ENCODE measurements at places on chromosomes 4 and X. TPM values are rescaled to one million over a fixed set of nuclear protein-coding genes. Genes with fewer than 3 reads are reported as not detected.

- DNase-seq = peak; percentile 79
Measured at GRCh38 chrX:153875391-153876111, 10.4 kb downstream of the L1CAM start.

DNA sequence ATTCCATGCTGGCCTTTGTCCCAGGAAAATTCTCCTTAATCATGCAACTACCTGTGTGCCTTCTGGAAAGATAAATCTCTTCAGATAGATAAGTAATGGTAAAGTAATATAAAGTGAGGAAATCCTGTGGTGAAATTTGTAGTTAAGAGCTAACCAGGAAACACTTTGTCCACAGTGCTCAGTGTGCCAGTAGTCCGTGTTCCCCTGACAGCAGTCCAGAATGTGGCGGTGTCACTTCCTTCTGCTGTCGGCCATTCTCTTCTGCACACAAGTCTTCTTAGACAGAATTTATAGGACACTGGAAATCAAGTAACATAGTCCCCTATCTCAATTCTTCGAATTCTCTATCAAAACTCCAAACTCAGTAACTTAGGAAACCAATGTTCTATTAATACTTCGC is 5.7 kb upstream of the CXXC4 start:
- DNase-seq = no peak

DNA sequence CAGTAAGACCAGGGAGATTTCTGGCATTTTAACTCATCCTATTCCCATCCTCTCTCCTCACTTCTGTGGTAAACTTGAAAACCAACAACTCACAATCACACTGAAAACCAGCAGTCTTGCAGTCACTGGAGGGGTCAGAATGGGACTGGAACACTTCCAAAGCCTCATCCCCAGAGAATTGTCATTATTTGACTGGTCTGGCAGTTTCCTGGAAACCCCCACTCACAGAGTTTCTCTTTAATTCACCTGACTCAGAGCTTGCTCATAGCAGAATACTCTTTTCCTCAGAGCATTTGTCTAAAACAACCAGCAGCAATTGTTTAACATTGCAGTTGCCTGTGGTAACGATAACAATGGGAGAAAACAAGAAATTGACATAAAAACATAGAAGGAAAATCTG is 7.3 kb upstream of the RAB9B start:
- no peak for DNase-seq

- no peak for DNase-seq
Measured at GRCh38 chr4:8708401-8709021, 115.9 kb downstream of the CPZ start.

DNA sequence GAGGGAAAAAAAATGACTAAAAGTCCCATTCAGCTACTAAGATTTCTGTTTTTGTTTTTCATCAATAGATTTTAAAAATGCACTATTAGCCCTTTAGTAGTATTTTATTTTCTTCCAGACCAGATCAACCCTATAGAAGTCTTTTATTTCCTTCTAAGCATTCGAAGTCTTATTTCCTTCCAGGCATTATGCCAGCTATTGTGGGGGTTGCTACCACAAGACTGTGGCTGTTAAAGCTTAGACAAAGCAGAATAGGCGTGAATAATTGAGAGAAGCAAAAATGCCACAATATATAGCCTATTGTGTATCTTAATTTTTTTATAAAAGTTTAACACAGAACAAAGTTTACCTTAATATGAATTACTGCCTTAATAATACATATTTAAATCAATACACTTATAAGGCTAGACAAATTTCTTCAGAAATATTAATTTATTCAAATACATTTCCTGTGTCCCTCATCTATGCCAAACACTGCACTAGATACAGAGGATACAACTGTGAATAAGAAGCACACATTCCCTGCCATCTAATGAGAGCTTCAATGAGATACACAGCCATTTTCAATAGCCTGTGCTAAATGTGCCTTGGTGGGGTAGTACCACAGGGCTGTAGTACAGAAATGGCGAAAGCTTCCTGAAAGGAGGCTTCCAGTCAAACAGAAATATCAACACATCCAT is 33.1 kb downstream of the SLC10A7 start:
- peak; percentile 23 for DNase-seq

- DNase-seq = no peak
Measured at GRCh38 chrX:150482537-150483206, 85.7 kb upstream of the MTM1 start.

DNA sequence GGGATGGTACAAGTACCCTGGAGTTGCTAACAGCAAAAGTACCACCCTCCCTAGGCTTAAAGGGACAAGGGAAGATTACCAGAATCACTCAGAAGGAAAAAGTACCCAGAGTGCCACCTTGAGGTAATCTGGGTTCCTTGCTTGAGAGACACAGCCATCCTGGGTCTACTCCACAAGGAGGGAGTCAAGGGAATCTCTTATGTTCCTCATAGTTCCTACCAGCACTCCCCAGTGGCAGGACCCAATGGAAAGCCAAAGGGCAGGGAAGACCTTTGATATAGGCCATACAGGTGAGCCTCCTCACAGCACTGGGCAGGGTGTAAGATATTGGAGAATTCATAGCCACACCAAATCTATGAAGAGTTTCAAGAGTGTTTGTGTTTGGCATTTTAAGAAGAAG is 5.7 kb downstream of the IL2 start:
- DNase-seq = no peak

GRCh38 chr4:1374706-1375045 is 27.7 kb downstream of the UVSSA start:
- no peak for DNase-seq

DNA sequence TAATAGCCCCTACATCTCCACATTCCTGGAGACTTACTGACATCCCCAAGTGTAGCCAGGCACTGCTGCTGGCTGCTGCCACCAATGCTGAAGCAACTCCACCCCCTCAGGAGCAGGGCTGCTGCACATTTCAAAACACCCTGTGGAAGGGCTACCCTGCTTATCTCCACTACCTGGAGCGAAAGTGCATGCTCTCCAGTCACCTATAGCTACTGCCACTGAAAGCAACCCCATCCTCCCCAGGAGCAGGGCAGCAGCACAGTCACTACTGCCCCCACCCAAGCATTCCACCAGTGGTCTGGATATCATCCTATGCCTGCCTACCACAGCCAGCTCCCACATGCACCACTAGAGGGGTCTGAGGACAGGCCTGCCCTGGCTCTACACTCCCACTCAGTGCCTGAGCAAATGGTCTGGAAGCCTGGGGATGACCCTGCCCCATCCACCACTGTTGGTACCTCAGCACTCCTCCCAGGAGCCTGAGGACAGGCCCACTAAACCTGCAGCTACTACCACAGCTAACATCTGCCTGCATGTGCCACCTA is 55.3 kb downstream of the MANBA start:
- no peak for DNase-seq

DNA sequence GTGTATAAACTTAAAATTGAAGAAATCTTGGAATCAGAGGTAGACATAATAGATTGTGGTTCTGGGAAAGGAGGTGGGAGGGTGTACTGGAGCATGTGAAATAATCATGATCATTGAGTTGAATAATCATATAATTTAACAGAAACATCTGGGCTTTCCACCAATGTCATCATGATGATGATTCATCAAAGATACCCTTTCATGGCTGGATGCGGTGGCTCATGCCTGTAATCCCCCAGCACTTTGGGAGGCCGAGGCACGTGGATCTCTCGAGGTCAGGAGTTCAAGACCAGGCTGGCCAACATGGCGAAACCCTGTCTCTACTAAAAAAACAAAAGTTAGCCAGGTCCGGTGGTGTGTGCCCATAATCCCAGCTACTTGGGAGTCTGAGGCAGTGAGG is 6.7 kb upstream of the RUFY3 start:
- no peak for DNase-seq

- no peak for DNase-seq
Measured at GRCh38 chr4:76275486-76276124, 24.1 kb downstream of the FAM47E start.

GRCh38 chr4:169219440-169219839 is 51.3 kb downstream of the SH3RF1 start:
- DNase-seq = no peak

DNA sequence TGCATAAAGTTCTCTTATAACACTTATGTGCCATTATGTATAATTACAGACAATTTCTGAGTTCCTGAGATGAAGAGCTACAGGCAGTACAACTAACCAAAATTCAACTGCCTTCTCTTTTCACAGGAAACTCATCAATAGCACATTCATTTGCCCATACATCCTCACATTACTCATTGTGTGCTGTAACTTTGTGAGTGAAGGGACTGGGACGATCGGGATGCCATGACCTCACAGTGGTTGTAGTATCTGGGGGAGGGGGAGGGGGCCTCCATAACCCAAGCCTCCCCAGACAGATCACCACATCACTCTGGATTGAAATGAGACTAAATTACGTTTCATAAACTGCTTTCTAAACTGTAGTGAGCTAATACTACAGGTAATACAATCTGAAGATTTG is 60.7 kb downstream of the ABCG2 start:
- no peak for DNase-seq

- DNase-seq = no peak
Measured at GRCh38 chr4:75705198-75705977, 19.0 kb upstream of the USO1 start.

DNA sequence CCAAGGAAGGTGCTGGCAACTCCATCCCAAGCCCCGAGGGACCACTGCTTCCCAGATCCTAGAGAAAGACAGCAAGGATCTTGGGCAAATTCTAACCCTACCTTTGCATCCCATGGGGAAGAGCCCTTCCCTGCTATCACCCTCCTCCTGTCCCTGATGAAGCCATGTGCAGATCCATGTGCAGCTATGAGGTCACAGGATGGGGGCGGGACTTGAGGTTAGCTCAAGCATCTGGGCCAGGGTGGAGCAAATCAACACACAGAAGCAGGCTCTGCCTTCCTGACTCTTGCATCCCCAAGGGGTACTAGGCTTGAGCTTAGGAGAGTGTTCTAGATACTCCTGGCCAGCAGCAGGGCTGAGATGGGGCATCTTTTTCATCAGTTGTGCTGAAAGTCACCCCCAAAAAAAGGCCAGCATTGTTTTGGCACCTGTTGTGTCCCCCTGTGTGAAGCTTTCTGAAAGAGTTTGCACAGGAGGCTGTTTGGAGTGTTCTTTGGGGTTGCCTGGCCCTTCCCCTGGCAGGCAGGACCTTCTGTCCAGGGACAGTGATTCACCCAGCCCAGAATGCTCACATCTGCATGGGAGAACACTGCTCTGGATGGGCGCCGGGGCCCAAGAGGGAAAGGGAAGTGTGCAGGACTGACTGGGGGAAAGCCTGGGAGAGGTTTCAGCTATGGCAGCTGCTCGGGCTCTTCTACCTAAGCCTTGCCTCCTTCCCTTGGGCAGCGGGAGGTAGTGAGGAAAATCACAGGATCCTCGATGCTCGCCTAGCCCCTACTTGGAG is 50.8 kb downstream of the PRPS1 start:
- peak; percentile 44 for DNase-seq

DNA sequence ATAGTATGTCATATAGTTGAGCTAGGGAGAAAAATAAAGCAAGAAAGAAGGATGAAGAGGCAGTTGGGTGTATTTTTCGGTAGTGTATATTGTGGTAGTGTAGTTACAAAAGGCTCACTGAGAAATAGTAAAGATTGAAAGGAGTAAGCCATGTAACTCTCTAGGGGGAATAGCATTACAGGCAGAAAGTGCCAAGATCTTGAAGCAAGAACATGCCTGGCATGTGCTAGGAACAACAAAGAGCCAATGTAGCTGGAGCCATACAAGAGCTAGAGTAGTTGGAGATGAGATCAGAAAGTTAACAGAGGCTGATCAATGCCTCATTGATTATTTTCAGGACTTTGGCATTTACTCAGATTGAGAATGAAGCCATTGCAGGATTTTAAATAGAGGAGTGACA is 3.0 kb downstream of the ABCE1 start:
- no peak for DNase-seq

- DNase-seq = no peak
Measured at GRCh38 chr4:5211282-5211839, 160.1 kb downstream of the STK32B start.

DNA sequence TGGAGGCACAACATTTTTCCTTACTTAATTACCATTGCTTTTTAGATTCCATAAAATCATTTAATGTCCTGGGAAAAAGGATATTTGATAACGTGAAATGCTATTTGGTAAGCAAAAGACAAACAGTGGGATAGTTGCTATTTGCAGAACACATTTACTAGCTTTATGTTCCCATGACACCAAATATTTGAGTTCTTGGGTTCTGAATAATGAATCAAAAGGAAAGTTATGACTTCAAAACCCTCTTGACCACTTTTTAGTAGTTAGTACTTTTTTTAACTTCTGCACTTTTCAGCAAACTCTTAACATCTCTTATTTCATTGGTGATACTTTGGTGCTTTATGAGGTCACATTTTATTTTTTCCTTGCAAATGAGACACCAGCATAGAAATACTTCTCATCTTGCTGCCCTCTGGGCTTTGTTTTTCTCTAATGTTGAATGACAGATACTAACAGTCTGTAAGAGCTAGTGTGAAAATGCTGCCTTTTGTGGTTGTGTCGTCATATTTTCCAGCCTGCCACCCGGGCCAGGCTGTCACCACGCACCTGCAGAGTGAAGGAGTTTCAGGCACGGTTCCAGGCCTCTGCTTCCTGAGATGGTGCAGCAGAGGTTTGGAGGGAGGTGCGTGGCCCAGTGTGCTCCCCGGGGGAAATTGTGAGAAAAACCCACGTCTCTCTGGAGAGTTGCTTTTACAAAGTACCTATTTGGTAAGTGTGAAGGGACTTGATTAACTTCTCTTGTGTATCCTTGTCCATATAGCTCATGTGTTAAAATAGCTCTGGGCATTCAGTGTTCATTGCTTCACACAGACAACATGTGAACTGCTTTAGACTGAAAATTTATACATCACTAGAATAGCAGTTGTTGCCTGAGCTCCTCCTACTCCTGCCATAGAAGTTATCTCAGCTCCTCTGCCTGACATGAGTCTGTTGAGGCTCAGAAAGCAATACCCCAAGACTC is 34.7 kb downstream of the MSL3 start:
- peak; percentile 28 for DNase-seq

WDFY3 gene
- 0.85 TPM for total RNA-seq

HSFX3 gene
- not detected for total RNA-seq

S100G gene
- total RNA-seq = not detected

BMP15 gene
- not detected for total RNA-seq

RPS6KA6 gene
- 0.35 TPM for total RNA-seq

KLHL34 gene
- total RNA-seq = 0.35 TPM

TLR7 gene
- total RNA-seq = not detected

PCDH7 gene
- total RNA-seq = not detected

SPOCK3 gene
- total RNA-seq = not detected

Measured in CD8-positive, alpha-beta memory T cell (primary cell).